Substantia nigra (tissue), 51 donors: ENCODE measurements at places on chromosomes 6 and 20.

- no peak for DNase-seq
These were observed 175.8 kb downstream of the GMPR start for GRCh38 chr6:16414205-16414604.

- no peak for DNase-seq
These were observed 193.7 kb downstream of the CDH4 start for GRCh38 chr20:61445741-61446140.

GRCh38 chr6:52216932-52217575 lies 27.2 kb downstream of the IL17F start:
- no peak for DNase-seq

DNA sequence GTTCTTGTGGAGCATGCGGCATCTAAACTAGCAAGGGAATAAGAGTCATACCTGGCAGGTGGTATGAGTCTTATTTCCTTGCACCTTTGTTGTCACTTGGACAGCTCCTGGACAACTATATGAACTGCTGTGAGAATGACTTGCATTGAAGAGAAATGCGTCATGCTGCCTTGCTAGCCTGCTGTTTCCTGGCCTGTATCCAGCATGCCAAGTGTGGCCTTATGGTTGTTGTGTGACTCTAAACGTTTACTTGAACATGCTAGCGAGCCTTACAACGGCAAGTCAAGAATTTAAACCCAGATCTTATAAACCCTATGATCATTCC lies 90.4 kb downstream of the CEP162 start:
- DNase-seq = no peak

DNA sequence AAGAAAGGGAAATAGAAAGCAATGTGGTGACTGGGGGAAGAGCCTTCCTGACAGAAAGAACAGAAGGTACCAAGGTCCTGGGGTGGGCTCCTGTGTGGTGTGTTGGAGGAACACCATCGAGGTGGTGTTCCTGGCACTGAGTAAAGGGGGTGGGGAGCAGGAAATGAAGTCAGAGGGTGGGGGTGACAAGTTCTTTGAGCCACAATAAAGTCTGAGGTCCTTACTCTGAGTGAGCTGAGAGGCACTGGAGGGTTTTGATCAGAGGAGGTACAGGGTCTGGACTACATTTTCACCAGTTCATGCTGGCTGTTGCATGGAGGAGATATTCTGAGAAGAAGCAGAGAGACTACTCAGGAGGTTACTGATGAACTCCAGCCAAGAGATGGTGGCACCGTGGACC lies 198.2 kb downstream of the GMPR start:
- no peak for DNase-seq
